Psoas muscle (tissue), 8 donors: ENCODE measurements at places on chromosomes 6 and 20. TPM values are rescaled to one million over a fixed set of nuclear protein-coding genes. Genes with fewer than 3 reads are reported as not detected.

DNA sequence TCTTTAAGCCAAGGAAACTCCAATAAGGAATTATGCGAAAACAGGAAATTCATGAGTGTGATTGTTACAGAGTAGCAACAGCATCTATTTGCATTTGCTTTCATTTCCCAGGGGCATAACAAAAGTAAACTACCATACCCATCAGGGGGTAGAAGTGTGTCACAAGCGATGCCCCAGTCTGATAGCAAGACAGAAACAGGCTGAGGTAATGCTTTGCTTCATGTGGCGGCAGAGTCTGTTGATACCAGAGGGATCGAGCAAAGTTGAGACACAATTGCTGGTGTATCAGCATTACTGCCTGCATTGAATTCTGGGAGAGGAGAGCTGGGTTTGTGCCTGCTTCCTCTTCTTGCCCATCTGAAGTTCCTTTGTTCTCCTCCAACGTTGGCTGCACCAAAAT is 51.2 kb upstream of the LYRM2 start:
- DNase-seq, result no peak
- H3K27ac ChIP-seq, result no peak overlapping the region
- H3K27me3 ChIP-seq, result no peaks in the 10 kb centered on the region
- no peak overlapping the region for H3K4me3 ChIP-seq
- H3K4me1 ChIP-seq, result peaks cover 4% of the 10 kb centered on the region
- H3K36me3 ChIP-seq, result peaks cover 15% of the 10 kb centered on the region

The TUBB1 gene
- total RNA-seq, result 0.17 TPM

DNA sequence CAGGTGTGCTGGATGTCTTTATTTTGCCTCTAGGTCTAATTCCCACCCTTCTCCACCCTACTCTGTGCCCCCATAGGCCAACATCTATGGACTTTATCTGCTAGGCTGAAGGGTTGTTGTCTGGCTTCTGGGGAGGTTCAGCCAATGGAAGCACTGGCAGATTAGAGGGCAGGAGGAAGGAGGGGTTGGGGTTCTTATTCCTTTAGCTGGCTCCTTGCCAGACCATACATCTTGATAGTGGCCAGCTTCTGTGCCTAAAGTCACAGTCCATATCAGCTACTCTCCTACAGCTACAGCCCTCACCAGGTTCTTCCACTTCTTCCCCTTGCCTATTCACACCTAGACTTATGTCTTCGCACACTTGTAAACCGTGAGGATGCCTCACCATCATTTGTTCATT is 41.1 kb downstream of the ROS1 start:
- no peaks in the 10 kb centered on the region for H3K36me3 ChIP-seq
- H3K4me3 ChIP-seq, result no peak overlapping the region
- H3K4me1 ChIP-seq, result no peaks in the 10 kb centered on the region
- DNase-seq, result no peak
- no peaks in the 10 kb centered on the region for H3K27me3 ChIP-seq

The CDH26 gene
- 0.44 TPM for total RNA-seq

- no peaks in the 10 kb centered on the region for H3K36me3 ChIP-seq
- no peaks in the 10 kb centered on the region for H3K4me1 ChIP-seq
- H3K27ac ChIP-seq, result no peak overlapping the region
- DNase-seq, result peak; percentile 13
Observed at GRCh38 chr20:51354769-51355319, 187.7 kb downstream of the NFATC2 start.

The XKR7 gene
- total RNA-seq, result 0.02 TPM

DNA sequence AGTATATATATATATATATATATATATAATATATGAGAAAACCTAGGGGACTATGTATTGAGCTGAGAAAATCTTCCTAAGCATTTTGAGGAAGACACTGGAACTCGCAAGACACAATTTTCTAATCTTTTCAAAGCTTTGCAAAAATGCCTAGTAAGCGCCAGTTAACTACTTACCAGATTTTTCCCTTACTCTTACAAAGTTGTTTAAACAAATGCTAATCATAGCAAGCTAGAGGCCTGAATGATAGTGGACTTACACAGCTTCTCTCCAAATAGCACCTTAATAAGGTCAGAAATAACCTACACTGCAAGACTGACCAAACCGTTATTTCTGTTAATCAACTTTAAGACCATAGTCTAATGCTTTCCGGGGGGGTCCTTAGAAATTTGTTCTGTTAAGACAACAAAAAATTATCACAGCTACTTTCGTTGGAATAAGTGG is 56.1 kb upstream of the HFE start:
- peaks cover 6% of the 10 kb centered on the region for H3K27me3 ChIP-seq
- H3K4me3 ChIP-seq, result peak overlapping the region; percentile 66
- DNase-seq, result no peak
- H3K36me3 ChIP-seq, result no peaks in the 10 kb centered on the region

DNA sequence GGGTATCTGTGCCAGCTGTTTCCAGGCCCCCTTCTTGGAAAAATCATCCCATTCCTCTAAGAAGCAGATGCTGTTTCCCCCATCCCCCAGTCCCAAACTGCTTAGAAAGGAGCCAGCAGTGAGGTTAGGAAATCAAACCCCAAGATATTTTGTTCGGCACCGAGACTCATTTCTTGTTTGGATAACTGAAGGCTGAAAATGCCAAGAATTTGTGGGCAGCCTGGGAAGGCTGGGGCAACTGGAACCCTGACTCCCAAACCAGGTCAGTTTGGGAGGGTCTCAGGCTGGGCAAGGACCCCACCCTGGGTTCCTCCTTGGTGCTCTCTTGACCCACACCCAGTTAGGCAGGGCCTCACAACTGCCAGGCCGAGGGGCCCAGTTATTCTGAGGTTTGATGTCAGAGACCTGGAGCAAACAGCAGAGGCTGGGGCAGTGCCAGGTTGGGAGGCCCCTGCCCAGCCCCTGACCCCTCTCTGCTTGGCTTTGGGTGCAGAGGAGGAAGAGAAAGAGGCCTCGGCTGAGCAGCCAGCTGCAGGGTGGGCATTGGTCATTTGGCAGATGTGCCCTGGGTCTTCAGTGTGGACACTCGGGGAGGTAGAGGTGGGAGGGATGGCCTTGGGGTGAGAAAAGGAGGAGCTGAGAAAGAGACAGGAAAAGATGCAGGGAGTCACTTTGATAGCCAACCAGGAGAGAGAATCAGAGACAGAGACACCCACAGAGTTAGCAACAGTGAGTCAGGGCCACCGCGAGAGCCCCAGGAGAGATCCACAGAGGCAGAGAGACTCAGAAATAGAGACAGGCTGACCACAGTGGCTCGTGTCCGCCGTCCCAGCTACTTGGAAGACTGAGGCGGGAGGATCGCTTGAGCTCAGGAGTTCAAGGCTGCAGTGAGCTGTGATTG is 5.0 kb downstream of the ANGPT4 start:
- no peaks in the 10 kb centered on the region for H3K27me3 ChIP-seq
- H3K4me1 ChIP-seq, result peaks cover 3% of the 10 kb centered on the region
- peak overlapping the region; percentile 16 for H3K27ac ChIP-seq
- DNase-seq, result peak; percentile 79
- no peak overlapping the region for H3K4me3 ChIP-seq
